Frontal cortex (tissue), 4 donors: ENCODE measurements at places on chromosomes 13 and 19. TPM values are rescaled to one million over a fixed set of nuclear protein-coding genes. Genes with fewer than 3 reads are reported as not detected.
A peak's percentile ranks its signal among the peaks of the same experiment; 100 is the strongest.

Gene ZSCAN4
- not detected for total RNA-seq

Gene NRTN
- not detected for total RNA-seq

Gene PALM
- 87.2 TPM for total RNA-seq

Gene FBN3
- total RNA-seq, result 28.1 TPM

Gene ACER1
- not detected for total RNA-seq

Gene ELF1
- total RNA-seq, result 8.2 TPM

Gene KLC3
- total RNA-seq, result 0.41 TPM

Gene MIDN
- 14.3 TPM for total RNA-seq

DNA sequence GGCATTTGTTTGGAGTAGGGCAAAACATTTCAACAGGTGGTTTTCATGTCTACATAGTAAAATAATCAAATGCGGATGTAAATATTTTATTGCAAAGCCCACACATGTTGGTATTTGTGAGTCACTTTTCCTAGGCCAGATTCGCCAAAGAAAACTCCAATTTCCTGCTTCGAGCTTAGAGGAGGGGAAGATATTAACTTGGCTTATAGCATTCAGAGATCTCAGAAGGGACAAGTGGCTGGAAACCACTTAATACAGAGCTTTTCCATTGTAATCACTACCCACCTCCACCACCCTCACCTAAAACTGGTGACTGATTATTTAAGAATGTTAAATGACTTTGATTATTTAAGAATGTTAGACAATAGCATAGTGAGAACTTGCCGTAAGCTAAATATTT lies 530.6 kb upstream of the SPRY2 start:
- no peak for DNase-seq

DNA sequence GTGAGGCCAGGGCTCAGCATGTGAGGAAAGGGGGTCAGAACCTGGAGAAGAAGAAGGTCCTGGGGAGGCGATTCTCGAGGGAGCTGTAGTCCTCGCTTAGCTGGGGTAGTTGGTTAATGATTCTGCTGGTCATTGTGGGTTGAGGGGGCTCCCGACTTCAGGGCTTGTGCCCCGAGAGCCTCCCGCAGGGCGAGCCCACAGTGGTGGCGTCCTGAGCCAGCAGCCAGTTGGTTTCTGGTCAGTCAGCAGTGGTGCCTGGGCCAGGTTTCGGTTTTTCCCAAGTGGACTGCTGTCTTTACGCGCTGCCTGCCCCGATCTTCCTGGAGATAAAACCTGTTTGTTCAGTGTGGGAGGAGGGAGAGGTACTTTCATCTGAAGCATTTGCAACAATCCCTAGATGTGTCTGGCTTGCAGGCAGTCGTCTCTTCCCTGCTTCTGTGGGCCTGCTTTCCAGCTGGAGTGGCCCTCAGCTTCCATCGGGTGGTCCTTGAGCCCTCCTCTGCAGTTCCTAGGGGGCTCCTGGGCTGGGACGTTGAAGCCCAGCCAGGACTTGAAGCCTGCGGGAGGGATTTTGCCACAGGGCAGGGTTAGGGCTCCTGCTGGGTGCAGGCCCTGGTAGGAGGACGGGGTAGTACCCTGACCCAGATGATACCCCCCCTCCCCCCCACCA lies 3.2 kb downstream of the PTBP1 start:
- no peak for DNase-seq

GRCh38 chr19:43316591-43317319 lies 36.7 kb upstream of the CD177 start:
- no peak for DNase-seq

GRCh38 chr19:51394050-51394836 lies 3.9 kb upstream of the C19orf84 start:
- peak; percentile 79 for DNase-seq

GRCh38 chr19:13060964-13061927 lies 41.4 kb downstream of the LYL1 start:
- DNase-seq, result peak; percentile 79

GRCh38 chr13:72204291-72204690 lies 337.3 kb upstream of the DACH1 start:
- no peak for DNase-seq

DNA sequence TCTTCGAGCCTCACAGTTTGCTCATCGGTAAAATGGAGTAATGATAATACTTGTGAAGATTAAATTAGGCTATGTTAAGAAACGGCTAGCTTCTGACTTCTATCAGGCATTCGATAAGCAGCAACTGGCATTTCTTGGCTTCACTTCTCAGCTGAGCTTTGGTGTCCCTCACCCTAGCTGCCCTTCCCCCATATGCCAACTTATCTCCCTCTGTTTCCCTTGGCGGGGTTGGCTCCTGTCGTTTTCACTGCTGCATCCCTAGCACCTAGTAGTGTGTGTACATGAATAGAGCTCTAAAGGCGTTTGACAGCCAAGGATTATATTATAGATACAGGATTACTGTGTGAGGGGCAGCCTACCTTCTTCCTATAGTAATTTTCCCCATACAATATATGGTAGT lies 97.5 kb downstream of the TNFSF11 start:
- no peak for DNase-seq

GRCh38 chr19:2806736-2807378 lies 12.8 kb upstream of the ZNF554 start:
- DNase-seq, result peak; percentile 37

DNA sequence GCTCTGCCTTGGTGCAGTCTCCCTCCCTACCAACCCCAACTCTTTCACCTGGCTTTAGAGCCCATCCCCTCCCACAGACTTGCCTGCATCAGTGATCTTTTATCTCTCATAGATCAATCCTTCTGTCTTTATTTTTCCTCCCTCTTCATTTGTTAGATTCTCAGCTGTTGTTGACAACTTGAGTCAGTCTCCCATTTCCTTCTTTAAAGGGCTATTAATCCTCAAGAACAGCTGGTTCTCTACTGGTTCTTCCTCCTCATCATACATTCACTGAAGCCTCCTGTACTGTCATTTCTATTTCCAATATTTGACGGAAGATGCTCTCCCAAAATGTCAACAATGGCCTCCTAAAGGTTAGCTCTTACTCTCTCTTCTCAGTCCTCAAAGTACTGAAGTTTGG lies 408.2 kb downstream of the TBC1D4 start:
- DNase-seq, result no peak

- DNase-seq, result no peak
These were observed 168.0 kb downstream of the PCDH9 start for GRCh38 chr13:67062160-67062559.

GRCh38 chr19:5024282-5024681 lies 55.4 kb downstream of the KDM4B start:
- no peak for DNase-seq

- DNase-seq, result no peak
These were observed 148.4 kb downstream of the KATNAL1 start for GRCh38 chr13:30158774-30159445.

DNA sequence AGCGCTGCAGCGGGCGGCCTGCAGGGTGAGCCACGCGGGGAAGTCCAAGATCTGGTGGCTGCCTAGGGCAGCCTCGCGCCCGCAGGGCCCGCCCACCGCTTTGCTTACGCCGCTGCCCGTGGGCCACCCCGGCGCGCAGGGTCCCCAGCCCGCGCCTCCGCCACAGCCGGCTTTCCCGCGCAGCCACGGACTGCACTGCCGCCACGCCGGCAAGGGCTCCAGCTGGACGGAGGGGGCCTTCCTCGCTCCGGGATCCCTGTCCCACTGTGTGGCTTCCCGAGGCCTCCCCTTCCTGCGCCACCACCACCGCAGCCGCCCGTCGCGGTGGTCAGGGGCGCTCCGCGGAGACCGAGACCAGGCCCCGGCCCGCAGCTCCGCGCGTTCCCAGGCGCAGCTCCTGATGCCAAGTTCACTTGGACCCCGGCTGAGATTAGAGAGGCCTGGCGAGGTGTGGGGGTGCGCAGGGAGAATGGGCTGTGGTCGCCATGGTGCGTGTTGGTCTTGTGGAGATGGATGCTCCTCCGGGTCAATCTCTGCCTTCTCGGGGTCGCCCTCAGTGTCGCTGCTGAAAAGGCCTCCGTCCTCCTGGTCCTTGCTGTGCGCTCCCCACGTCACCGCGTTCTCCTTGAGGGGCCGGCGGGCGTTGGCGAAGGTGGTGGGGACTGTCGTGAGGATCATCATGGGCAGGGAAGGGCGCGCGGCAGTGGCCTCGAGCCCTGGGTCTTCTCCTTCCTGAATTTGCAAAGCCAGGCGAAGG lies 17.9 kb upstream of the RNF17 start:
- DNase-seq, result no peak

- no peak for DNase-seq
These were observed at the start of gene ING1 for GRCh38 chr13:110713642-110713952. TSS of gene ING1 (plus strand) at chr13:110713700. CDS start at chr13:110714150, 450 bp downstream.

GRCh38 chr13:106052200-106052767 lies 483.2 kb downstream of the EFNB2 start:
- no peak for DNase-seq

- no peak for DNase-seq
These were observed 86.3 kb downstream of the LRCH1 start for GRCh38 chr13:46639033-46639981.

DNA sequence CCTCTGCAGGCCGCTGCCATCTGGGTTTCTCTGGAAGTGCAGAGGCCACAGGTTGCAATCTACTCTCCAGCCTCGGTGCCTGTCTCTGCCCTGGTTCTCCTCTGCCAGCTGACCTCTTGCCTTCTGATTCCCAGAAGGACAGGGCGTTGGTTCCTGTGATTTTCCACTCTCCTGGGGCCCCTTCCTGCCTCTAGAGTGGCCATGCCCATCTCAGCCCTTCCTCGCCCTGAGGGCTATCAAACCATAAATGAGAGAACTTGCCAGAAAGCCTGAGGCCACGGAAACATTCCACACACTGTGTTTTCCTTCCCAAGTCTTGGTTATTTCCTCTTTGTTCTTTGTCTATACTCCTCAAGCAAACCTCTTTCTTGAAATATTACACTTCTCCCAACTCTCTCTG lies 146.2 kb downstream of the SHISA2 start:
- DNase-seq, result no peak
